ENCODE measurements at places on chromosomes 1 and 21. TPM values are rescaled to one million over a fixed set of nuclear protein-coding genes. Genes with fewer than 3 reads are reported as not detected.

GRCh38 chr1:227907439-227908015 is 40.2 kb downstream of the WNT9A start:
- DNase-seq = no peak

- DNase-seq = no peak
Observed at GRCh38 chr1:171081763-171082201, 8.9 kb upstream of the FMO3 start.

LBR gene
- 55.3 TPM for total RNA-seq

DNA sequence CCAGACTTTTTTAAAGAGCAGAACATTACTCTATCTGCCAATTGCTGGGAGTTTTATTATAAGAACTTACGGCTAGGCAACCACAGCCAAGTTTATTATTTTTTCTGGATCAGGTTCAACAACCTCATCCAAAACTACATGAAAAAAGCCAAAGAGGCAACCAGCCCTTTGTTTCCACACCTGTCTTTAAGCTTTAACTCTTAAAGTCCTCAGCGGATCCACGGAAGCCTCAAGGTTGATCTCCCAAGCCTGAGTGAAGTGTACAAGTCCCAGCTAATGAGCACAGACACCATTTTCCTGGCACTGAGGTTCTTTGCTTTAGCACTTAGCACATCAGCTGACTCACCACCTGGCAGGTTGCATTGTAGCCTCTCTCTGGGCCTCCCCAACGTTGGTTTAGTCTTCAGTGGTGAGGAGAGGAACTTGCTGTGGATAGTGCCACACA is 143.1 kb downstream of the TGFBR3 start:
- no peak for DNase-seq

- no peak for DNase-seq
Observed at GRCh38 chr1:160149716-160150115, 1.7 kb upstream of the ATP1A4 start.

PCSK9 gene
- total RNA-seq = 0.26 TPM

GRCh38 chr1:186022184-186022583 is 288.0 kb downstream of the HMCN1 start:
- no peak for DNase-seq

DNA sequence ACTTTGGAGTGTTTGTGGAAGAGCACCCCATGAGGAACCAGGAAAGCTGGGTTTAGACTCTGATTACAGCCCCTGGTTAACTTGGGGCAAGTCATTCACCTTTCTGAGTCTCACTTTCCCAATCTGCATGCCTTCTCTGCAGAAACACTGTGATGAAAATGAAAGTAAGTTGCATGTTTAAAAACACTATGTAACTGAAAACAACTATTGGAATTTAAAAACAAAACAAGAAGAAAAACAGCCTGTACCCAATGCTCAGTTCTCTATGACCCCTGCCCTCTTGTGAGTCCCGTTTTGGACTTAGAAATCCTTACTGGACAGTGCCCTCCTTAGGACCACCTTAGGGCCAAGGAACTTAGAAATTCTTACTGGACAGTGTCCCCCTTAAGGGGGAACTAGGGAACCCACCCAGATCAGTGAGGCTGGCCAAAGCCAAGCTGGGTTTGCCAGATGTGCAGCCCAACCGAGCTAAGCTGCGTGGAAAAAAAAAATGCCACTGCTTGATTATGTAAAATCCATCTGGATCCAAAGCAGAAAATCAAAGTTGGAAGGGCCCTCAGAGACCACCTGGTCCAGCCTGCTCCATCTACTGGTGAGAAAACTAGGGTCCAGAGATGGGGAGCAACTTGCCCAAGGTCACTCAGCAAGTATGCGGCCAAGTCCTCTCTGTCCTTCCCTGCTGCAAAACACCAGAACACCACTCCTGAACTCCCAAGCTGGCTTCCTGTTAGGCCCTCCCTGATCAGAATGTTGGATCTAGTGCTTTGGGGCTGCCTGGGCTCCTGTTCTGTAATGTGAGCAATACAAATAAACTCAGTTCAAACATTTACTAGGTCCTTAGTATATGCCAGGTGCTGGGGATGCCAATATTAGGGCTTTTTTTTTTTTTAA is 77.7 kb downstream of the MRPL37 start:
- no peak for DNase-seq
